Trophoblast cell (in vitro differentiated cells and primary cell): ENCODE measurements at places on chromosomes 2 and 18.

- no peak for DNase-seq
Measured at GRCh38 chr2:62964671-62965070, 86.0 kb upstream of the OTX1 start.

DNA sequence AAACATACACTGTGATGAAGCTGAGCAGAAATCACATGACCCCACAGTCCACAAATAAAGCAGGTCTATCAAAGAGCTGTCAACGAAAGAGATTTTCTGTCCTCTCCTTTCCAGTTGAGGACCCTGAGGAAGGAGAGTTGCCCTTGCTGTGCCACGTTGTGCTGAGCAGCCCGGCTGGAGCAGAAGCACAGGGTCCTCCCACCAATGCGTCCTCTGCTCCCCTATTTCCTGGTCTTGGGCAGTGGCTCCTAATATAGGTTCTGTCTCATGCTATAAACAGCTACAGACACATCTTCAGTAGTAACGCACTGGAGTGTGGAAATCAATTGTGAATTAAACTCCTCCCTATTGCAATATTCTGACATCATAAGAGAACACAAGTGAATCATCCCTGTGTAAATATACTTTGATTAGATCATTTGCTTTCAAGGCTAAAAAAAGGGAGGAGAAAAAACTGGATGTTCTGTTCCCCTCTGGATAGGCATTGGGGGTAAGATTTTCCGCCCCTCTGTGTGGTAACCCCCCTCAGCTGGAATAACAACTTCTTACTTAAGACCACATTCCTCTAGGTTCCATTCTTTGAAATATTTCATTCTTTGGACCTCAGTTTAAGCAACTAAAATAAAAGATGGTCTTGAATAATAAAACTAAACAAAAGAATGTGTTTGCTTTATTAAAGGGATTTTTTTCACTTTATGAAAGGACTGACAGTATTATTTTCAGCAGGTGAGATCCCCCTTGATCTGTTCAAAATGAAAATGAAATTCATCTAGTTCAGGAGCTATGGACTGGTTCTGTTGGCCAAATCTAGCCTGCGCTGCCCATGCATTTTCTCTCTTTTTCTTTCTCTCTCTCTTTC is 8.3 kb upstream of the RHOB start:
- peak; percentile 31 for DNase-seq

GRCh38 chr2:140916410-140916809 is 1214.4 kb downstream of the LRP1B start:
- no peak for DNase-seq

DNA sequence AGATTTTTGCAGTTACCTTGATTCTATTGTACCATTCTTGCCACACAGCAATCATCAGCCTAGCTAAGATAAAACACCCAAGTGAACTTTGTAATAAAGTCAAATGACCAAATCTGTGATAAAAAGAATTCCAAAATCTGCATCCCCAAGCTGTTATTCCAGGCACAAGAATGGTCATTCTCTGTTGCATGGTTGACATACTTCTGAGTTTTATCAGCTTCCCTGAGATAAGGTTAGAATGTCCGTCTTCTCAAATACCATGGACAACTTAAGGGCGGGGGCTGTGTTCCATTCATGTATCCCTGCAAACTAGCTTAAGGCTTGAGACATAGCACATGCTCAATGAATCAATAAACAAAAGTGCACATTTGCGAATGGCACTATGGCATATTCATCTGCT is 8.1 kb upstream of the BMP10 start:
- peak; percentile 55 for DNase-seq

GRCh38 chr2:179524809-179525339 is 260.2 kb upstream of the SESTD1 start:
- DNase-seq: no peak

- DNase-seq: no peak
Measured at GRCh38 chr2:131092458-131093005, 728 bp downstream of the FAM168B start.

DNA sequence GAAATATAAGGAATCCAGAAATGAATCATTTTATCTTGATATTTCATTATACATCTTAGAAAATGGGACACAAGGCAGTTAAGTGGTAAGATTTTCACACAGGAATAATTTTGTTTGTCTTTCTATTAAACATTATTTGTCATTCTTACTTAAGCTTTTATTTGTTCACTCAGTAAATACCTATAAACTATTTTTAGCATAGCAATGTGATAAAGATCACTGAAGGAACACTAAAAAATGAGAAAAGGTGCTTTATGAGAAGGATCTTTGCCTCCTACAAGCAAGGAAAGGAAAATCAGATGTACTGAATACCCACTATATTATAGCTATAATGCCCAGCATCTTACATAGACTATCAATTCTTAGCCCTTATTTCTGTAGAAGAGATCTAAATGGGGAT is 176.2 kb upstream of the NYAP2 start:
- DNase-seq: no peak

DNA sequence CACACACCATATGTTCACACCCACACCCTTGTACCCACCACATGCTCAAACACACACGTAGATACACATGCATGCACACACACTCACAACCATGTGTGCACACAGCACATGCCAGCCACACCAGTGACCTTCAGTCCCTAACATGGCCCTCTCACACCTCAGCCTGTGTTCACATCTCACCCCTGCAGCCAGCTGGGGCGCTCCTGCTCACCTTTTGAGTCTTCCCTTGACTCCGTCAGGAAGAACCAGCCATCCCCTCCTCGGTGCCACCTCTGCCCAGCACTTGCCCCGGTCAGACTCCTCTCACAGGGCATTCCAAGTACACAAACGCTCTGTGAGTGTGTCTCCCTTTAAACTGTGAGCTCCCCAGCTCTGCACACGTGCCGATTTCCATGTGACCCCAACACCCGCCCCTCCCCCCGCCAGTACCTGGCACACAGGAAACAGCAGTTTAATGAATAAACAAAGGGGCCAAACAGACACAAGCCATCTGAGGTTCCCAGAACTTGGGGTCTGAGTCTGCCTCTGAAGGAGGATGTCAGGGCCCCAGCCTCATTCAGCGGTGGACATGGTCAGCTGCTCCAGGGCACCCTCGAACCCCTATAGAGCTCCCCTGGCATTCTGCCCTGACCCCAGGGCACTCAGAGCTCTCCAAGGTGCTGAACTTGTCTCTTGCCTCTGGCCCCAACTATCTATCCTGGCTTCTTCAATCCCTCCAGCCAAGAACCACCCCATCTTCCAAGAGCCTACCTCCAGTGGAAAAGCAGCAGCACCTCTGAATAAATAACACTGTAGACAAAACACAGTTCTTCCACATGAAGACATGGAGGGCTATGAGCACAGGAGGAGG is 252.9 kb downstream of the ATAD2B start:
- no peak for DNase-seq

DNA sequence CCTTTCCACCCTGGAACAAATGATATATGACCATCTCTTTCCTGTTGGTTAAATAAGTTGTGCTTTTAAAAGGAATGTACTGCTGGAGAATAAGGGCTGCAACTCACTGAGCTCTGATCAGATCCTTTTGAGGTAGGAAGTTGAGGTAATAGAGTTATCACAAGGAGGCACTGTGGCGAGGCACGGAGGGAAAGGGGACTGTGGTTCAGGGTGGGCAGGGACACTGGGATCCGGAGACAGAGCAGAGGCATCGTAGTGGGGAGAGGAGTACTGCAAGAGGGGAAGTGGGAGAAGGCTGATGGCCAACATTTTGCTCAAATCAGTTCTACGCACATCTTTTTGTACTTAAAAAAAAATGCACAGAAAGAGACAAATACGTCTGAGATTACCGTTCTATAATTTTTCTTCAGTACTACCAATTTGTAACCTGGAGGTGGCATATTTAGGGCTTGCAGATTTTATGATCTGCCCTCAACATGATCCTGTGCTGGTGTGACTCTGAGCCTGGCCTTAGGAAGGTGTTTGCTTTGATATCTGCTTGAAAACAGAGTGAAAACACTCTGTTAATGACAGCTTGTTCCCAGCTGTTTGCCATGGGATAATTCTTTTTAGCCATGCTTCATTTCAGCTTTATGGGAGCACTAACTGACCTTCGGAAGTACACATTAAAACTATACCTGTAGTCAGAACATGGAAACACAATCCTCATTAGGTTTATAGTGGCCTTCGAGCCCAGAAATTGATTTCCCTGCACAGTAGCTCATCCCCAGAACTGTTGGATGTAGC is 168.1 kb downstream of the KCNE4 start:
- DNase-seq: no peak

DNA sequence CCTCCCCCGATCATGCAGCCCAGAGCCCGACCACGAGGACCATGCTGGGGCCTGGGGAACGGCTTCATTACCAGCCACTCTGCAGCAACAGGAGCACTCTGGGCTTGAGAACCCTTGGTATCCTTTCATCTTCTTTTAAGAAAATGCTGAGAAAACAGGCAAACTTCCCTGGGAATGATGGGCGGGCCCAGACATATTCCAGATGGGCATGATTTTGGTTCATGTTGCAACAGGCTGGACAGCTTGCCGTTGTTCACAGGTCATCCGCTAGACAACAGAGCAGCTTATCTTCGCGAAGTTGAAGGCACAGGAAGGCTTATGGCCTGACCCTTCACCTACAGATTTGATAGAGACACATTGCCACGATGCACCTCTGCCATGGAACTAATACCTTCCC is 121.0 kb downstream of the KLHL29 start:
- DNase-seq: peak; percentile 12

DNA sequence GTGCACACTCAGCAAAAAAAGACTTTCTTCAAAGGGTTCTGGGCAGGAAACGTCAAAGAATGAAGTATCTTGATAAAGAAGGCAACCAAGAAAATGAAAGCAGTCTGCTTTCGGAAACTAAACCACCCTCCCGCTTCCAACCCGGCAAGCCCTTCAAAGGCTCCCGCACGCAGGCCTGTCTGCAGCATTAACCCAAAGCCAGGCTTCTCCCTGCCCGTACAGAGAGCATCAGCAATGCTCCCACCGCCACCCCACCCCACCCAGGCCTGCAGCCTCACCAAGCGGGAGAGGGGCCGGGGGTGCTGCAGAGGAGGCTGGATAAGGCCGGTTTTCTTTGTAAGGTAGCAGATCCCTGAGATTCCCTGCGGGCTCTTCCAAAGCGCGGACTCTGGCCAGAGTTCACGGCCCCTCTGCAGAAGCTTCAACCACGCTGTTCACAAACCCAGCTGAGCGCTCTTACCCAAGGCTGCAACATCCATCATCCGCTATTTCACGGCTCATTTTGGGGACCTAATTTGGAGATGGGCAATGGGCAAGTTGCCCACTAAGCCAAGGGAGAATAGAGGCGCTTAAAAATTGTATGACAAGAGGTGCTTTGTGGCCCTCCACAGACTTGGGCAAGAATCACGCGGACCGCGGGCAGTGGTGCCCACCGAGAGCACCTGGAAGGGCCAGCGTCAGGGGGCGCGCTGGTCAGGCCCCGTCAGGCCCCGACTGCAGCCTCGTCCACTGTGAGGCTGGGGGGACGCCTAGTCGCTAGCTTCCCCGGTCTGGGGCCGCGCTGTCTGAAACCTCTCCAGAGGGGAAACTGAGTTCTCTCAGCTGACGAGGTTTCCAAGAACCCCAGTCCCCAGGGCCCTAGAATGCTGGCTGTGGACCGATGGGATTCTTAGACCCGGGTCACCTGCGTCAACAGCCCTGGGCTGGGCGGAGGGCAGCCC is 225.4 kb upstream of the ID2 start:
- DNase-seq: peak; percentile 27

DNA sequence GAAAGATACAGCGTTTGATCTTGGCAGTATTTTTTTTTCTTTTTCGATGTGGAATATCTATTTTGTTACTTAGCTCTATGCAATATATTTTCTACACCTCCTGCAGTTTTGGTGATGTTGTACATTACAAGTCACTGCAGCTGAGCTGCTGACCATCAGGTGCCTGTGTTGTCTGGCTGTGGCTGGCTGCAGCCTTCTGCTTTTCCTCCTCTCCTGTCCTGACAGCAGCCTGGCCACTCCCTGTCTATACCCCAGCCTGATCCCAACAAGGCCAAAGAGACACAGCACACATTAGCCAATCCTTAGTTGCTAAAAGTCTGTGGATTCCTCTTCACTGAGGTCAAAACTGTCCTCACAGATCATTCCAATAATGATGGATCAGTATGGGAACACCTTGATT is 222.3 kb downstream of the MYT1L start:
- DNase-seq: no peak

GRCh38 chr18:37442477-37442876 is 123.1 kb downstream of the CELF4 start:
- DNase-seq: no peak

DNA sequence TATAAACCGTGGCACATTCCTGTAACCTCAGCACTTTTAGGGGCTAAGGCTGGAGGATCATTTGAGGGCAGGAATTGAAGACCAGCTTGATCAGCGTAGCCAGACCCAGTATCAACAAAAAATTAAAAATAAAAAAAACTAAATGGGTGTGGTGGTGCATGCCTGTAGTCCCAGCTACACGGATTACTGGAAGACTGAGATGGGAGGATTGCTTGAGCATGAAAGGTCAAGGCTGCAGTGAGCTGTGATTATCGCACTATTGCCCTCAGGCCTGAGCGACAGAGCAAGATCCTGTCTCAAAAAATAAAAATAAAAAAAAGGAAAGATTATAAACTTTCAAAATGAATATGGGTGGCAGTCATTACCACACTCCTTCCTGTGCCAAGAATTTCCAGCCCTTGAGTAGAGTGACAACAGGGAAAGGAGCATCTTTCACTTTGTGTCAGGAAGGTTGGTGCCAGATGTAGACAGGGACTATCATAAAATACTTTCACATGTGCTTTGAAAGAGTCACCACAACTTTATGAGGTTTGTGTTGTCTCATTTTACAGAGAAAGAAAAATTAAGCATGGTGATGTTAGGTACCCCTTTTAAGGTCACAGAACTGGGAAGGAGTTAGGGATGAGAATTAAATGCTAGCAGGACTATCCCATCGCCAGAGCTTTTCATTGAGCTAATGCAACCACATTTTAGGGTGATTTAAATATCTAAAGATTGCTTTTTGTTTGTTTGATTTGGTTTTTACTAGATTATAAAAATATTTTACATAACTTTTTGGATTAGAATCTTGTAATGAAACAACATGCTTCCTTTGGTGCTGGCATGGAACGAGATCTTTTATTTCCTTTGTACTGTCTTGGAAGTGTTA is 1617.4 kb upstream of the ACVR2A start:
- no peak for DNase-seq

DNA sequence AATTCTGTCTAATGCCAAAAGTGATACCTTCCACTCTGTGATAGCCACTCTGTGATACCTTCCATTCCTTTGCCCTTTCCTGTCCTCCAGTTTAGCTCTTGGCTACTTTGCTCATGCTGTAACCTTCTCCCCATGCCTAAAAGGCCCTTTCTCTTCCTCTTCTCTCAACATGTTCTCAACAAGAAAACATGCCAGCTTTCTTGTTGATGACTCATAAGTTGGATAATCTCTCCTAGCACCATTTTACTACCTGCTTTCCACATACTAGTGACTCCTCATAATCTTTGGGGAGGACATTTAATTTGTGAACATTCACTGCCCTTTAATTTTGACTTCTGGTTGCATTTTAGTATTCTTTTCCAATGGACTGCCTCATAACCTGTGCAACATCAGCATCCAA is 55.9 kb upstream of the NT5C1B start:
- no peak for DNase-seq

GRCh38 chr2:112272669-112273068 is 2.7 kb upstream of the ZC3H6 start:
- DNase-seq: peak; percentile 72

GRCh38 chr18:35688757-35689156 is 107.2 kb downstream of the GALNT1 start:
- DNase-seq: no peak
